Spleen (tissue), 13 donors: ENCODE measurements at places on chromosomes 13 and 19.

GRCh38 chr19:43624933-43625332 is 5.5 kb upstream of the ZNF428 start:
- no peaks in the 10 kb centered on the region for H3K27me3 ChIP-seq
- H3K27ac ChIP-seq, result no peak overlapping the region
- no peak overlapping the region for H3K4me3 ChIP-seq
- H3K36me3 ChIP-seq, result no peaks in the 10 kb centered on the region
- peak; percentile 92 for DNase-seq

DNA sequence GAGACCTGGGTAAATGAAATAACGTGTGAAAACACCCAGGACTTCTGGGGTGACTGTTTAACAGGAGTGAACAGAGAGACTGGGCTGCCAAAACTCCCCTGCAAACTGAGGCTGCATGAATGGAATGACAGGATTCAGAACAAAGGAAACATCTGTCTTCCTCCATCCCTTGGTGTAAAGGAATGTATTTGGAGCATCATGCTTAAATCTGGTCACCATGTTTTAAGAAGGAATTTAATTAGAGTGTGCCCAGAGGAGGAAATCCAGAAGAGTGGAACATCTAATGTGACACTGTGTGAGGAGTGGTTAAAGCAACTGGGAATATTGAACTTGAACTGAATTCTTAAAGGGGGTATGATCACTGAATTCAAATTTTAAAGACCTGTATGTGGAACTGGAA is 437.2 kb downstream of the LIG4 start:
- no peak overlapping the region for H3K27ac ChIP-seq
- no peaks in the 10 kb centered on the region for H3K36me3 ChIP-seq
- H3K4me1 ChIP-seq, result no peaks in the 10 kb centered on the region
- no peak overlapping the region for H3K4me3 ChIP-seq

DNA sequence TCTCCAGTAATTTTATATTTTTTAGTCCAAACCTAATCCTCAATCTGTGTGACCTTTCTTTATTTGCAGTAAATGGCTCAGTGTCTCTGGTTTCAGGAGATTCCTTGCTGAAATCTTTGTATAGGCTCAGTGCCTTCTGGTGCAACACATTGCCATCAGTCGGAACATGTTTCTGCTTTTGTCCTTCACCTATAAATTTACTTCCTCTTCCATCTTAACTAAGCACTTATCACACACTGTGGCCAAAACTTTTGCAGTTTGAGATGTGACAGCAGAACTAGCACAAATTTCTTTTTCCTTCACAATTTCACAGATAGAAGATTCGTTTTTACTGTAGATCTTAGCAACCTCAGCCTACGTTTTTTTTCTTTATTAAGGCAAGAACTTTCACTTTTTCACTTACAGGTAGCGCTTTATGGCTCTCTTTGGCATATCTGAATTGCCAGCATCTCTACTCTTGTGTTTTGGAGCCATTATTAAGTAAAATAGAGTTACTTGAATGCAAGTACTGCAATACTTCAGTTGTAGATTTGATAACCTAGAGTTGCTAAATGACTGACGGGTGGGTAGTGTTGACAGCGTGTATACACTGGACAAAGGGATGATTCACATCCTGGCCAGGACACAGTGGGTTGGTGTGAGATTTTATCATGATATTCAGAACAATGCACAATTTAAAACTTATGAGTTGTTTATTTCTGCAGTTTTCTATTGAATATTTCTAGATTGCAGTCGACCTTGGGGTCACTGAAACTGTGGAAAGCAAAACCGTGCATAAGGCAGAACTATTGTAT is 44.3 kb downstream of the NDFIP2 start:
- no peaks in the 10 kb centered on the region for H3K27me3 ChIP-seq
- H3K27ac ChIP-seq, result no peak overlapping the region
- no peak for DNase-seq
- no peaks in the 10 kb centered on the region for H3K4me1 ChIP-seq

GRCh38 chr13:48731957-48732569 is 78.3 kb downstream of the CYSLTR2 start:
- no peaks in the 10 kb centered on the region for H3K27me3 ChIP-seq
- no peak overlapping the region for H3K4me3 ChIP-seq
- H3K27ac ChIP-seq, result no peak overlapping the region
- DNase-seq, result peak; percentile 87
- H3K36me3 ChIP-seq, result no peaks in the 10 kb centered on the region

GRCh38 chr19:40223135-40223822 is 3.2 kb downstream of the CCNP start:
- H3K4me1 ChIP-seq, result peaks cover 18% of the 10 kb centered on the region
- DNase-seq, result no peak
- no peaks in the 10 kb centered on the region for H3K36me3 ChIP-seq

DNA sequence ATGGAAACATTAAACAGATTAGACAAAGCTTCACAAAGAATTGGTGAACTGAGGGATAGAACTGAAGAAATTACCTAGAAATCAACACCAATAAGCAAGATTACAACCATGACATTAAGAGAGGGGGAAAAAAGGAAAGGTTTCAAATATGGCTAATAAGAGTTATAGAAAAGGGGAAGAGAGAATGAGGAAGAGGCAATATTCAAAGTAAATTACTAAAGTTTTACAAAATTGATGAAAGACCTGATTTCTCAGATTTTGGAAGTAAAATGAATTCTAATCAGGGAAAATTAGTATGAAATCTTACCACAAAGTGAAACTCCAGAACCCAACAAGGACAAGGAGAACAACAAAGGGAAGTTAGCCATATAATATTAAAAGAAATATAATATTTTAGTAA is 187.4 kb downstream of the NBEA start:
- H3K27ac ChIP-seq, result no peak overlapping the region
- no peaks in the 10 kb centered on the region for H3K36me3 ChIP-seq
- no peak for DNase-seq
- H3K4me1 ChIP-seq, result no peaks in the 10 kb centered on the region
- no peak overlapping the region for H3K4me3 ChIP-seq

DNA sequence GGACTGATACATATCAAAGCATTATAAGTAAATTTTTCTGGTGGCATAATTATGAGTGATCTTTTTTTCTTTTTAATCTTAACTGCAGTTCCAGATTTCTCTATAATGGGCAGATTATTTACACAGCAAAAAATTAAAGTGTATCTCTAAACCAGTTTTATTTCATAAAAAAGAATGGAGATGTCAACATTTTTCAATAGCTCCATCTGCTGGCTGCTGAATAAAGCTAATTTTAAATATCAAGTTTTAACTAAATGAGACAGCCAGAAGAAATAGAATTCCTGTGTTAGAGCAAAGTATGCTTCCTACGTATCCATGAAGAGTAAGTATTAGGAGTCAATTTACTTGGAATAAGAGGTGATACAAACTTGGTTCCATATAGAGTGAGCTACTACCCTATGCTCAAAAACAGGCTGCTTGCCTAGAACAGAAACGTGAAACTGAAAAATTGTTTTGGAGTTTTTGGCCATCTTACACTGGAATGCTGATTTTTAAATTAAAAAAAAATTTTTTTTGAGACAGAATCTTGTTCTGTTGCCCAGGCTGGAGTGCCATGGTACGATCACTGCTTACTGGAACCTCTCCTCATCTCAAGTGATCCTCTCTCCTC is 5.0 kb upstream of the PDS5B start:
- DNase-seq, result no peak
- H3K27me3 ChIP-seq, result no peaks in the 10 kb centered on the region
- peaks cover 10% of the 10 kb centered on the region for H3K4me1 ChIP-seq

GRCh38 chr19:55247621-55248099 is 11.2 kb downstream of the PPP6R1 start:
- DNase-seq, result peak; percentile 69
- H3K4me1 ChIP-seq, result peaks cover 64% of the 10 kb centered on the region
- H3K36me3 ChIP-seq, result peaks cover 46% of the 10 kb centered on the region
- no peak overlapping the region for H3K4me3 ChIP-seq
- no peaks in the 10 kb centered on the region for H3K27me3 ChIP-seq

- H3K4me3 ChIP-seq, result no peak overlapping the region
- H3K27ac ChIP-seq, result no peak overlapping the region
- peaks cover 4% of the 10 kb centered on the region for H3K4me1 ChIP-seq
- H3K27me3 ChIP-seq, result peaks cover 14% of the 10 kb centered on the region
- DNase-seq, result no peak
Observed at GRCh38 chr13:76820759-76821158, 65.4 kb downstream of the KCTD12 start.

- H3K27me3 ChIP-seq, result no peaks in the 10 kb centered on the region
- no peaks in the 10 kb centered on the region for H3K36me3 ChIP-seq
- H3K27ac ChIP-seq, result no peak overlapping the region
Observed at GRCh38 chr19:1725100-1726064, 27.9 kb upstream of the ONECUT3 start.

DNA sequence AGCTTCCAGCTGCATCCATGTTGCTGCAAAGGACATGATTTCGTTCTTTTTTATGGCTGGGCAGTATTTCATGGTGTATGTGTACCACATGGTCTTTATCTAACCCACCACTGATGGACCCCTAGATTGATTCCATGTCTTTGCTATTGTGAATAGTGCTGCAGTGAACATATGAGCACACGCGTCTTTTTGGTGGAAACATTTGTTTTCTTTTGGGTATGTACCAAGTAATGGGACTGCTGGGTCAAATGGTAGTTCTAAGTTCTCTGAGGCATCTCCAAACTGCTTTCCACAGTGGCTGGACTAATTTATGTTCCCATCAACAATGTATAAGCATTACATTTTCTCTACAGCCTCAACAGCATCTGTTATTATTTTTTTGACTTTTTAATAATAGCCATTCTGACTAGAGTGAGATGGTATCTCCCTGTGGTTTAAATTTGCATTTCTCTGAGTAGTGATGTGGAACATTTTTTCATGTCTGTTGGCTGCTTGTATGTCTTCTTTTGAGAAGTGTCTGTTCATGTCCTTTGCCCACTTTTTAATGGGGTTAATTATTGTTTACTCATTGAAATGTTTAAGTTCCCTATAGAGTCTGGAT is 6.8 kb upstream of the UBE2L5 start:
- H3K27ac ChIP-seq, result peak overlapping the region; percentile 77
- DNase-seq, result no peak
- H3K36me3 ChIP-seq, result no peaks in the 10 kb centered on the region
- H3K27me3 ChIP-seq, result no peaks in the 10 kb centered on the region
- H3K4me3 ChIP-seq, result no peak overlapping the region

GRCh38 chr13:76019421-76020044 is 383.4 kb downstream of the LMO7 start:
- H3K4me3 ChIP-seq, result no peak overlapping the region
- no peaks in the 10 kb centered on the region for H3K4me1 ChIP-seq
- H3K36me3 ChIP-seq, result no peaks in the 10 kb centered on the region

GRCh38 chr19:524062-524674 is 7.4 kb upstream of the CDC34 start:
- peaks cover 8% of the 10 kb centered on the region for H3K36me3 ChIP-seq
- H3K4me3 ChIP-seq, result no peak overlapping the region
- no peak for DNase-seq
- H3K27me3 ChIP-seq, result no peaks in the 10 kb centered on the region

- H3K27ac ChIP-seq, result peak overlapping the region; percentile 82
- H3K27me3 ChIP-seq, result no peaks in the 10 kb centered on the region
- no peaks in the 10 kb centered on the region for H3K36me3 ChIP-seq
- DNase-seq, result no peak
Observed at GRCh38 chr13:27172495-27172842, 858 bp upstream of the USP12 start.

DNA sequence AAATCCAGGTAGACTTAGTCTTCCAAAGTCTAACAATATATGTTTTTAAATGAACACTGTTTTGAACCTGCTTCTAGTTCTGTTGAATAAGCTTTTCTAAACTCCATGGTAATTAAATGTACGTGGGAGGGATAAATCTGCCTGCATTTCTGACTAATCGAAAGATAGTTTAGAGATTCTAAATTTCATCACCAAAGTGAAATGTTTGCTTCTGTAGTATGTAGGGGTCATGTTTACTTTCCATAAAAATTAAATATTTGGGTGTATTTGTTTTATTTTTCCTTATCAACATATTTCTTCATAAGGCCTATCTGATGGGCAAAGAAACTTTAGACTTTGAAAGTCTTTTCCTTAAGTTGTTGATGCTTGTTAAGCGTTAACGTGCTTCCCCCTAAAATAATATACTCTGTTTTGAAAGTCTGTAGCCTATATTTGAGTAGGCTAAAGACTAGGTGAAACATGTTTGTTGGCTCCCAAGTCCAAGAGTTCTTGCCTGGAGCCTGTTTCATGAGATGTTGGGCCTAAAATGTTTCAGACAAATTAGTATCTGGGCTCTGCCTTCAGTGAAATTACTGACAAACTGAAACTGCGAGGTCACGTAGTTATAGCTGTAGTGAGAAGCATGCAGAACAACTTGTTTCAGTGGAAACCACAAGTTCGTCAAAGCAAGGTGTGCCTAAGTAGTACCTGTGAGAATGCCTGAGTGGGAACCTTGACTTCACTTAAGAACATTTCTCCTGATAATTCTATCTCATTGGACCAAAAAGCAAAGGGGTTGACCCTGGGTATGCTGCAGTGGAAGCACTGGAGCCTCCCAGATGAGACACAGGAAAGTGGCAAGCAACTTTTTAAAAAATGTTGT is 126.2 kb downstream of the LMO7 start:
- no peak for DNase-seq
- no peaks in the 10 kb centered on the region for H3K27me3 ChIP-seq
- peaks cover 9% of the 10 kb centered on the region for H3K4me1 ChIP-seq
- H3K27ac ChIP-seq, result peak overlapping the region; percentile 61
- H3K36me3 ChIP-seq, result no peaks in the 10 kb centered on the region

- no peaks in the 10 kb centered on the region for H3K36me3 ChIP-seq
- H3K4me3 ChIP-seq, result peak within 1 kb of the TSS; percentile 20
- DNase-seq, result no peak
- H3K27ac ChIP-seq, result no peak within 1 kb of the TSS
- H3K4me1 ChIP-seq, result peaks cover 23% of the 10 kb centered on the region
Observed at GRCh38 chr13:94712287-94712811, at the start of gene SOX21. TSS of gene SOX21 (minus strand) at chr13:94712545. CDS start at chr13:94712049, 496 bp downstream.

- H3K4me1 ChIP-seq, result peaks cover 13% of the 10 kb centered on the region
- H3K27me3 ChIP-seq, result peaks cover 50% of the 10 kb centered on the region
- no peaks in the 10 kb centered on the region for H3K36me3 ChIP-seq
- DNase-seq, result no peak
- no peak overlapping the region for H3K4me3 ChIP-seq
Observed at GRCh38 chr19:17616961-17617806, 61.7 kb downstream of the COLGALT1 start.

- no peak overlapping the region for H3K4me3 ChIP-seq
- no peaks in the 10 kb centered on the region for H3K4me1 ChIP-seq
- H3K27ac ChIP-seq, result no peak overlapping the region
- H3K36me3 ChIP-seq, result no peaks in the 10 kb centered on the region
- no peaks in the 10 kb centered on the region for H3K27me3 ChIP-seq
- no peak for DNase-seq
Observed at GRCh38 chr13:37686501-37686900, 87.9 kb upstream of the POSTN start.

DNA sequence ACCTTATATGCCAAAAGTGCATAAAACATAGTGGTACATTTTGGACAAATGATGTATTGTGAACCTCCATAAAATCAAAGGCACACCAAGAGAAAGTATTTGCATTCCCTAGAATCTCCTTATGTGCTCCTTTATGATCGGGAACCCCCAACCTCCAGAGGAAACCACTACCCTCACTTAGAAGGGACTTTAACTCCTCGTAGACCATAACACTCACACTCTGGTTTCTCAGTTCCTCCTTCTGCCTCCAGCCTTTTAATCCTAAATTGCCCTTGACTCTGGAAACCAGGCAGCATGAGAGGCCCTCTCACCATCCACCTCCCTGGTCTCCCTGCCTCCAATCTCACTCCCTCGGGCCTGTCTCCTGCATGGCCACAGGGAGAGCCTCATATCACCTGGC is 9.8 kb upstream of the KCNN4 start:
- no peaks in the 10 kb centered on the region for H3K27me3 ChIP-seq
- H3K36me3 ChIP-seq, result no peaks in the 10 kb centered on the region
- DNase-seq, result no peak
- H3K27ac ChIP-seq, result no peak overlapping the region

- H3K4me1 ChIP-seq, result no peaks in the 10 kb centered on the region
- no peak for DNase-seq
- no peak overlapping the region for H3K4me3 ChIP-seq
- H3K27me3 ChIP-seq, result no peaks in the 10 kb centered on the region
- no peaks in the 10 kb centered on the region for H3K36me3 ChIP-seq
Observed at GRCh38 chr13:77415253-77416071, 88.6 kb upstream of the MYCBP2 start.
